ENCODE measurements at places on chromosomes 2 and 18.

DNA sequence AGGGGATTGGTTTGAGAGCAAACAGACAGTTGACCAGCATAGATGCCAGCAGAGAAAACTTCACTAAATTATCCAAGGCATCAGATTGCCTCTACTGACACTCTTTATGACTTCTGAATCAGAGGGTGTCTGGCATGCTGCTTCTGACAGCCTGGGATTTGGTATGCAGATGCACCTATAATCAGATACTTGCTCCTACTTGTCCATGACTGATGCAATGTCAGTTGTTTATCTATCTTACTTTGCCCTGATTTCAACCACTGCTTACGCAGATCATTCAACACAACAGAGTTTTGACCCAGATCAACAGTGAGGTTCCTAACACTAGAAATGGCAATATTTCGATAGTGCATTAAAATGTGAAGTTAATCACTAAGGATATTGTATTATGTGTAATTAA is 22.6 kb upstream of the CALCRL start:
- DNase-seq = no peak

DNA sequence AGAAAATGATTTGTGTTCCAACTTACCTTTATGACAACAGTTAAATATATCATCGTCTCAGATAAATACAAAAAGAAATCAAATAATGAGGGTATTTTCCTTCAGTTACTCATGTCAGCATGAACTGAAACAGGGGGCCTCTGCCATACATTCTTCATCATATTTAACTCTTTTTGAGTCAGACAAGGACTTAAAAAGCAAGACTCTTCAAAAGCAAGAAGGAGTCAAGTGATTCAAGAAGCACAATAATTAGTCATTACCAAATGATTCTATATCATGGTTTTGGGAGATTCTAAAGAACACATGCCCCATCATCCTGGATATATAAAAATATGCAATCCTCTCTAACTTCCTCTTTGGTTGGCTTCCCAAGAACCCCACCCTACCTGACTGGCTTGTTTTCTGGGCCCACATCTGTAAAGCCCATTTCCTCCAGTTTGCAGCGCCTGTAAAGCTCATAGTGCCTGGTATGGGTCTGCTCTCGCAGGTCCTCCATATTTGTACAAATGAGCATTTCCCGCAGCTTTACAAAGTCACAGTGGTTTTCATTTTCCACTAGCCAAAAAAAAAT is 49.7 kb downstream of the SEPTIN10 start:
- no peak for DNase-seq

- DNase-seq = no peak
Measured at GRCh38 chr2:20578266-20578894, 72.5 kb downstream of the HS1BP3 start.

DNA sequence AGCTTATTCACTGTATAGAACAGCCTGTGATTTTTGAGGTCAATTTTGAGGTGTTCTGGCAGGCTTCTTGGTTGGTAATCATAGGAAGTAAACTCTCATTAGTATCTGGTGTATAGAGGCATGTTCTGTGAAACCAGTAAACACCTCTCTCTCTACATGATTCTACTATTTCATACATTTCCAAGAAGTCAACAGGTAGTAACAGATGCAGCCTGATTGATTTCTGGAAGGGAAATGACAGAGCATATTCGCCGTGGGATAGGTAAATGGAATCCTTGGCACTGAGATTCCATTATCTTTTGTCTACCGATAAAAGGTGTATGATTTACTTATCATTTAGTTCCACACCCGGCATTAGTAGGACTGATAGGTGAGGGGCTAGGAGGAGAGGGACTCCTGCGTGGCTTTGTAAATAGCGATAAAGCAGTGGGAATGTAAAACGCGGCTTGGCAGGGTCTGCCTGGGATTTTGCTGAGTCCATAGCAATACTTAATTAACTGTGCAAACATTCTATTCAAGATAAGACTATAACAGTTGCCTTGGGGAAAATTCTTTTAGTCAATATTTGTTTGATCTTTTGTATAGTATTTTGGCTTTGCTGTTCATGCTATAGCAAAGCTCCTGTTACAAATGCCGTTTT is 32.3 kb downstream of the LYPD6B start:
- DNase-seq = no peak

DNA sequence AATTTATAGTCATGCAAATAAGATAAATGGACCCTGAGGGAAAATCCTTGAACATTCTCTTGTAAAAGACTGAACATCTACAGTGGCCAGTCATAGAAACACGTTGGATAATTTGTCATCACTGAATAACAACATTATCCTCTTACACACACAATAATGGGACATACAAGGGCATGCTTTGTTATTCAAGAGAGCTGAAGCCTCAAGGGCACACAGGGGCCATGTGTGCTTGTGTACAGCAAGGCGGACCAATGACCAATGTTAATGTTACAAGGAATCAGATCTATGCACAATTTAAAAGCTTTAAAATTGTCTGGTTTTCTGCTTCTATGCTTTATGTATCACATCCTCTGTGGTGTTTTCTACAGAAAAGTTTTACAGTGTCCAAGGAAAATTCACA is 23.7 kb downstream of the COL6A3 start:
- no peak for DNase-seq
